Glutamatergic neuron (in vitro differentiated cells): ENCODE measurements at places on chromosomes 16 and 17. TPM values are rescaled to one million over a fixed set of nuclear protein-coding genes. Genes with fewer than 3 reads are reported as not detected.

KRT40 gene
- not detected for total RNA-seq

CRHR1 gene
- 0.71 TPM for total RNA-seq

BAIAP3 gene
- 26.7 TPM for total RNA-seq

RHBDL1 gene
- total RNA-seq, result 8.2 TPM
